NCI-H2081 treated with DMSO at 0.1 percent for 48 hours (cell line): ENCODE measurements at places on chromosomes 7 and 10.

DNA sequence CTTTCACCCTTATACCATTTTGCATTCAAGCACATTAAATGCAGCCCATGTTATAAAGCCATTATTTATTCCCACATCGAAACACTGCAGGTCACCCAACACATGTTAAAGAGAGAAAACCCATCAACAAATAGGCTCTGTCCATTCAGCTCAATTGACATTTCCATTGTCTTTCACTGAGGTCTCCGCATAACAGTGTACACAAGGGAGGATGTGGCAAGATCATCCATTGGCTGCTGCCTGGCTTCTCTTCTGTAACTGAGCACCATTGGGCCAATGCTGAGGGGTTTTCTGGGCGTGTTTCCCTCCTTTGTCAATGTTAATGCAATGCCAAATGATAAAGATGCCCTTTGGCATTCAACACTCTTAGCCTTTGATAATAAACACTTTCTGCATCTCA, 278.1 kb upstream of the SP4 start:
- DNase-seq = peak; percentile 94

DNA sequence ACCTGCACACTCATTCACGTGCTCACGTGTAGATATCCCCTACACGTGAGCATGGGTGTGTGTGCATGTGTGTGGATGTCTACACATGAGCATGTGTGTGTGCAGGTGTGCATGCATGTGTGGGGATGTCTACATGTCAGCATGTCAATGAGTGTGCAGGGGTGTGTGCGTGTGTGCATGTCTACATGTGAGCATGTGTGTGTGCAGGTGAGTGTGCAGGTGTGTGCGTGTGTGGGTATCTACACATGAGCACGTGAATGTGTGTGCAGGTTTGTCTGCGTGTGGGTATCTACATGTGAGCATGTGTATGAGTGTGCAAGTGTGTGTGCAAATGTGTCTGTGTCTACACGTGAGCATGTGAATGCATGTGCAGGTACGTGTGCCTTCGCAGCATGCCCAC, 274.8 kb downstream of the PTPRN2 start:
- DNase-seq = no peak

DNA sequence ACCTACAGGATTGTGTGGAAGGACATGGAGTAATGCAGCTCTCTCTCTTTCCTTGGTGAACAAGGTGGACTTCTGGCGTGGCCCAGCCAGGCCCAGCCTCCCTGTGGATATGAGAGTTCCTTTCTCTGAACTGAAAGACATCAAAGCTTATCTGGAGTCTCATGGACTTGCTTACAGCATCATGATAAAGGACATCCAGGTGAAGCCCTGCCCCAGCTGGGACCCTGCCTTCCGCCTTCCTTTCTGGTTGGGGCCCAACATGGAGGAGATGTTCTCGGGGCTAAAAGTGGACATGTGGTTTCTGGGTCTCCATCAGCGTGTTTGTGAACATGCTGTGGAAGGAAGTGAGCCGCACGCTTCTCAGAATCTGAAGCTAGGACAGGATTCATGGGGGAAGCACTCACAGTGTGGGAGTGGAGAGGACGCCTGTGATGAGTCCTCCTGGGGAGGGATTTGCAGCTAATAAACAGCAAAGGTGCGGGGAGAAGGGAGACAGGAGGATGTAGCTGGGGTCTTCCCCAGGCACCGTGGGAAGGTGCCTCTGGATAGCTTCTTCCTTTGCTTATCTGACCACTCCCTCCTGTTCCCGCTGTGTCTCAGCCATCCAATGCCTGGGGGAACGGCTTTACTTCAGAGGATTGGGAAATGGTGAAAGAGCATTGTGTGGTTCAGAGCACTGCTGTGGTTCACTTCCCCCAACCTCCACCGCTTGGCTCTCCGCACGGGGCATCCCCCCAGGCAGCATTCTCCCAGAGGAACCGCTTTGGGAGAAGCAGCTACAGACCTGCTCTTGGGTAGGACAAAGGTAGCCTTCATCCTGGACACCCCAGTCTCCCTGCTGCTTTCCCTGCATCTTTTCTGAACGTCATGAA, 5.5 kb downstream of the CPA5 start:
- no peak for DNase-seq

DNA sequence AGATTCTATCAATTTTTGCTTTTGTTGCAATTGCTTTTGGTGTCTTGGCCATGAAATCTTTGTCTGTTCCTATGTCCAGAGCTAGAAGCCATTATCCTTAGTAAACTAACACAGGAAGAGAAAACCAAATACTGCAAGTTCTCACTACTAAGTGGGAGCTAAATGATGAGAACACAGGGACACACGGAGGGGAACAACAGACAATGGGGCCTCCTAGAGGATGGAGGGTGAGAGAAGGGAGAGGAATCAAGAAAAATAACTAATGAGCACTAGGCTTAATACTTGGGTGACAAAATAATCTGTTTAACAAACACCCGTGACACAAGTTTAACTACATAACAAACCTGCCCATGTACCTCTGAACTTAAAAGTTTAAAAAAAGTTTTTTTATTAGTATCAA, 78.2 kb downstream of the ANKRD26 start:
- no peak for DNase-seq

DNA sequence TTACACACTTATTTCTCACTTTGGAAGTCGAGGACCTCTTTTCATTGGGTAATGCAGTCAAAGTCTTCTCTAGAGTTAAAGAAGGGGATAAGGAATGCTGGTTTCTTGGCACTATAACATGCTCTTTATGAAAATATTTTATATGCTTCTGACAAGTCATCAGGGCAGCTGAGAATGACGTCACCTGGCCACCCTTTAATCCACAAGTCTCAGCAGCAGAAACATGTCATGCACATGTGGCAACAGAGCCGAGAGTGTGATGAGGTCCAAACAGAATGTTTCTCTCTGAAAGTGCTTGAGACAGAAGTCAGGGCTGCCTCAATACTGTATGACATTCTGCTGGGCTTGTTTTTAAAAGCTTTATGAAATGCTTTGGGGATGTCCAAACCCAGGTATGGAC, 63.5 kb upstream of the C10orf90 start:
- DNase-seq = no peak

- no peak for DNase-seq
Measured at GRCh38 chr10:34049469-34049868, 715.0 kb upstream of the NRP1 start.

- no peak for DNase-seq
Measured at GRCh38 chr10:128624656-128625530, 498.7 kb upstream of the MKI67 start.

DNA sequence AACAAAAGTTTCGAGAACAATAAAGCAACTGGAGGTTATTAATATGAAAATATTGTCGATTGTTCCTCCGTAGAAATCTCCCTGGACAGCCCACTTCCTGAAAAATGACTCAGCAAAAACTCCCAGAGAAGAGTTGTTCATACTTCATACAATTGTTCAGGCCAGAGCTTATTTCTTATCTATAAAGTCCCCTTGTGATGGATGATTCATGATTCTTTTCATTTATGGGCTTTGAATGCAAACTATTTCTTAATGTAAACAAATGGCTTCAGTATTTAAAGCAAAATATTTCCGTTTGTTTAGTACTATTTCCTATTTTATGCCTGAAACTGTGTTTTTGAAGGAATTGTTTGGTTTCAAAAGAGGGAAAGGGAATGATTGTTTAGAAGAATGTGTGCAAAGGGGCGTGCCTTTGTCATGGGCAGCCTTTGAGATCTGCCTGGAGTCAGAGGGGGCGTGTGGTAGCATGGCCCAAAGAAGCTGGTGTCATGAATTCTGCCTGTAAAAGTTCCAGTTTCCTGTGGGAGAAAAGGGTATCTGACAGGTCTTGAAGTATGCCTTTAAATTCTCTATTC, 26.2 kb upstream of the EXOC6 start:
- DNase-seq = no peak

GRCh38 chr7:73992101-73992562, 35.8 kb upstream of the ELN start:
- no peak for DNase-seq

DNA sequence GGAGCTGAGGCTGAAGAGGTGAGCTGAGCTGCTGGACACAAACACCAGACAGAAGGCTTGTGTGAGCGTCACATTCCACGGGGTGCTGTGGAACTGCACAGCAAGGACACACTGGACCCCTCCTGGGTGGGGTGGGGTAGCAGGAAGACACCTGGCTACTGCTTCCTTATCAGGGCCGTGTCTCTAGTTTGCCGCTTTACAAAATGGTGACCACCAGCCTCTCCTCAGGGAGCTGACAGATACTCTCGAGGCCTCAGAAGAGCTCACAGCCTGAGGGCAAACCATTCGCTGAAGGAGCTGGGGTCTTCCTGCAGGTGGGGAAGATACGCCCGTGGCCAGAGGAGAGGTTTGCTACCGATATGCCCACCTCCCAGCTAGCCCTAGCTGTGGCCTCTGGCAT, 461.9 kb downstream of the PLXNA4 start:
- no peak for DNase-seq

- no peak for DNase-seq
Measured at GRCh38 chr7:116431787-116432526, 67.6 kb upstream of the CAV2 start.

GRCh38 chr7:131900785-131901287, 344.4 kb upstream of the PODXL start:
- DNase-seq = no peak

GRCh38 chr7:66306243-66306642, 101.1 kb downstream of the TPST1 start:
- no peak for DNase-seq

- no peak for DNase-seq
Measured at GRCh38 chr7:68893411-68893810, 704.9 kb upstream of the AUTS2 start.

GRCh38 chr10:100945754-100946153, 23.6 kb upstream of the SEMA4G start:
- DNase-seq = no peak

GRCh38 chr7:107461938-107462533, 7.8 kb upstream of the GPR22 start:
- DNase-seq = no peak

DNA sequence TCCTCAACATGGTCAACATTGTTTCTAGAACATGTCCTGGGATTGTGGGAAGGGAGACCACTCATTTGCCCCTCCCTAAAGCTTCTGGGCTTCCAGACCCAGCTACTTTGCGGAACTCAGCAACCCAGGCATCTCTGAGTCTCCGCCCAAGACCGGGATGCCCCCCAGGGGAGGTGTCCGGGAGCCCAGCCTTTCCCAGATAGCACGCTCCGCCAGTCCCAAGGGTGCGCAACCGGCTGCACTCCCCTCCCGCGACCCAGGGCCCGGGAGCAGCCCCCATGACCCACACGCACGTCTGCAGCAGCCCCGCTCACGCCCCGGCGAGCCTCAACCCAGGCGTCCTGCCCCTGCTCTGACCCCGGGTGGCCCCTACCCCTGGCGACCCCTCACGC, at the start of gene EPO:
Gene EPO, plus strand, starts transcription at position 190 of the 392 bp plus-strand sequence. CDS start 513 bp downstream, outside the sequence.
- DNase-seq = no peak

GRCh38 chr10:108169846-108170245, 1005.3 kb upstream of the SORCS1 start:
- no peak for DNase-seq

GRCh38 chr10:108872854-108873253, 1050.5 kb downstream of the XPNPEP1 start:
- no peak for DNase-seq

DNA sequence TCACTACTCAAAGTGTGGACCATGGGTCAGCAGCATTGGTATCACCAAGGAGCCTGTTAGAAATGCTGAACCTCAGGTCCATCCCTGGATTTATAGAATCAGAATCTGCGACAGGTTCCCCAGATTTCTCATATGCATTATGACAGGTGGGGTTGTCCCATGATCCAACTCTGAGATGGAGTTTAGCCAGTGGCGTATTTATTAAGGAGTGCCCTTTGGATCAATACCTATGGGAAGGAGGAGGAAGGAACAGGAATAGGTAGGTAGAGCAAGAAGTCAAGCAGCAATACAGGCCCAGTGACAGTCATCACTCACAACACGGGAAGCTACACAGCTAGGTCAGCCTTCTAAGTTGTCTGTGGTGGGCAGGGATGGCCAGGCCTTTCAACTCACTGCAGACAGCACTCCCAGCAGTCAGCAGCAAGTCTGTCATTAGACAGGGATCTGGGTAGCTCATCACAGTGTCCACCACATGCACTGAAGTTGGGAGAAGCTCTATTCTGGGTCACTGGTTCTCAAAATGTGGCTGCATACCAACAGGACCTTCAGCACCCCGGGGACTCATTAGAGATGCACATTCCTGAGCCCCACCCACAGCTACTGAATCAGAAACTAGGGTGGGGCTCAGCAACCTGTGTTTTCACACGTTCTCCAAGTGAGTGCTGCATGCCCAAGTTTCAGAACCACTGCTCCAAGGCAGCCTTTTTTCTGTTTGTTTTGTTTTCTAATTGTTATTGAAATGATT, 532.3 kb upstream of the GALNT17 start:
- no peak for DNase-seq

GRCh38 chr7:139117599-139118233, 8.2 kb upstream of the ZC3HAV1 start:
- no peak for DNase-seq

DNA sequence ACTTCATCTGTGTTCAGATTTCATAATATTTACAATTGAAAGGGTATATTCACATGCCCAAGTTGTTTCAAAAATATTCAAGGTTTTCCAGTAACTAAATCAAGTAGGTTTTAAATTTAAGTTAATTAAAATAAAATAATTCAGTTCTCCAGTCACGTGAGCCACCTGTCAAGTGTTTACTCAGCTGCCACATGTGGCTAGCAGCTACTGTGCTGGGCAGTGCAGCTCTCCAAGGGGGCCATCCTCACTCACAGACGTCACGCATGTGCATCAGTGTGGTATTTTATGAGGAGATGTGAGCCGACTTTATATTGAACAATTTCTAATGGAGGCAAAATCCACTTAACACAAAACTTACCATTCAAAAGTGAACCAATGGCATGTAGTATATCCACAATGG, 69.7 kb upstream of the CAMK2B start:
- peak; percentile 3 for DNase-seq

DNA sequence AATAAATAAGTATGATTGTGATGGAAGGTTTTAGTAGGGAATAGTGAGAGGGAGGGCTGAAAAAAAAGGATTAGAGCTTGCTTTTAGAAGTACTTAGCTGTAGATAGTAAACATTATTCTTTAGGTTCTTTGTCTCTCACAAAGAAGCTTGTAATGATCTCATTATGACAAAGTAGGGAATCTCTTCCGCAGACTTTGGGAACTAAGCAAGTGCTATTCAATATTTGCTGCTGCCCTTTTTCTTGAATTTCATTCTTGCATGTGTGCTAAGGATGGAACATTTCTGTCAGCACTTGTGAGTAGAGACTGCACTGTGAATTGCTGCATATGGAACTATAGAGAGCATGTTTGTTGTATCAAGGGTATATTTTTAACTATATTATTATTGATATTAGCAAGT, 173.4 kb downstream of the ST7 start:
- DNase-seq = no peak

DNA sequence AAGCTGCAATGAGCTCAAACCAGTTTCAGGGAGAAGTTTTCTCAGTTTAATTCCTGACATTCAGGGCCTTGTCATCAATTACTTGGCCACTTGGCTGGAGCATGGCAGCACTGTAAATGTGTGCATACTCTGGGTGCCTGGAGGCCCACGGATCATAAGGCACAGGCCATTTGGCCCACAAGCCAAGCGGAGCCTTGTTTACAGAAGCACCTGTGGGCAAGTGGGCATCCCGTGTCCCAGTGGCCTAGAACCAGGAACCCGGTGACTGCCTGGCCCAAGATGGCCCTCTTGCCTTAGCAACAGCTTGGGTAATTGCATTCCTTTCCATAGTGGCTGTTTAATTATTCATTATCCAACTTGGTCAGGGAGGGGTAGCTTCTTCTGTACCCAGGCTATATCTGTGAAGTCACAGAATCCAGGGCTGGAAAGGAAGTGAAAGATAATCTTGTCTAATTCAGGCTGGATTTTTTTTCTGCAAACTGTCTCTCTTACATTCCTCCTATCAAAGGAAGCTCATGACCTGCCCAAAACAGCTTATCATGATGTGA, 426.4 kb upstream of the ZMIZ1 start:
- DNase-seq = no peak
